ENCODE measurements at places on chromosomes 11 and 22.

GRCh38 chr11:131483877-131484276 lies 113.5 kb downstream of the NTM start:
- no peak for DNase-seq

- no peak for DNase-seq
These were observed 803 bp downstream of the KRTAP5-8 start for GRCh38 chr11:71538666-71538990.

- no peak for DNase-seq
These were observed 171.0 kb upstream of the ARHGAP20 start for GRCh38 chr11:110883256-110883655.

GRCh38 chr11:77580712-77581337 lies 8.9 kb upstream of the AQP11 start:
- DNase-seq, result no peak

- DNase-seq, result no peak
These were observed at the start of gene RASL10A for GRCh38 chr22:29315286-29316140. TSS of gene RASL10A (minus strand) at chr22:29315697. CDS start at chr22:29315246, 451 bp downstream.

- DNase-seq, result no peak
These were observed 300.3 kb downstream of the ST3GAL4 start for GRCh38 chr11:126655807-126656128.

DNA sequence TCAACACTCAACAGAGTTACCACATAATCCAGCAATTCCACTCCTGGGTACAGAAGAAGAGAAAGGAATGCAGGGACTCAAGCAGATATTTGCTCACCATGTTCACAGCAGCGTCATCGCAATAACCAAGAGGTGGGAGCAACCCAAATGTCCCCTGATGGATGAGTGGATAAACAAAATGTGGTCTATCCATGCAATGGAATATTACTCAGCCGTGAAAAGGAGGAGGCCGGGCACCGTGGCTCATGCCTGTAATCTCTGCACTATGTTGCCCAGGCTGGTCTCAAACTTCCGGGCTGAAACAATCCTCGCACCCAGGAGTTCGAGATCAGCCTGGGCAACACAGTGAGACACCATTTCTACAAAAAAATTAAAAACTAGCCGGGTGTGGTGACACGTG lies 131.7 kb downstream of the CTTN start:
- DNase-seq, result no peak

DNA sequence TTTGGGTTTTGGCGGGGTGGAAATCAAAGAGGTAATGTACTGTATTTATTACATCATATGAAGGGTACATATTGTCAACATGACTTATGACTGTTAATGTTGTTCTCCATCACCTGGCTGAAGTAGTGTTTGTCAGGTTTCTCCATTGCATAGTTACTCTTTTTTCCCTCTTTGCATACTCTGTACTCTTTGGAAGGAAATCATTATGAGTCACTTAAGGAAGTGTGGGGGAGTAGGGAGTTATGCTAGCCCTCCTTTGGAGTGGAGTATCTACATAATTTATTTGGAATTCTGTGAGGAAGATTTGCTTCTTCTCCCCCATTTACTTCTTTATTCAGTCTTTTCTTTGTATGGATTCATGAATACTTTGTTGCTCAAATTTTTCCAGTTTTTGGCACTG lies 3.6 kb upstream of the PGR start:
- no peak for DNase-seq

GRCh38 chr11:78161962-78162371 lies 22.5 kb upstream of the ALG8 start:
- no peak for DNase-seq

GRCh38 chr11:66619080-66619554 lies 2.7 kb downstream of the RBM14 start:
- DNase-seq, result no peak

- DNase-seq, result no peak
These were observed 300.6 kb downstream of the DDX10 start for GRCh38 chr11:108965306-108966001.

GRCh38 chr11:19994672-19995071 lies 165.6 kb downstream of the DBX1 start:
- no peak for DNase-seq

DNA sequence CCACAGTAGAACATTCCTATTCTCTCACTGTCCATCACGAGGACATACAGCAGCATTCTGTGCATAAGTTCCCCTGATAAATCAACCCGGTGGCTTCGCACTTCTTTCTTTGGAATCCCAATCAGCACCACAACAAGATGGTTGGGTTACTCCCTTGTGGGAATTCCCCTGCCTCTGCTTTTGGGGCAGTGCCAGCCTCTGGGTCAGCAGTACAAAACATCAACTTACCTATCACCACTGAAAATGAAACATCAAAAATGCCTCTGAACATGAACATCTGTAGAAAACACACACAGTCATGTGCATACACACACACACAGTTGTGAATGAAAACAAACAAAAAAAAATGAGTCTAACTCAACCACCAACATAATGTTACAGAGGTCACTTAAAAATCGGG lies 79.3 kb downstream of the KCNA4 start:
- no peak for DNase-seq

GRCh38 chr11:129314371-129314770 lies 61.3 kb upstream of the BARX2 start:
- no peak for DNase-seq

DNA sequence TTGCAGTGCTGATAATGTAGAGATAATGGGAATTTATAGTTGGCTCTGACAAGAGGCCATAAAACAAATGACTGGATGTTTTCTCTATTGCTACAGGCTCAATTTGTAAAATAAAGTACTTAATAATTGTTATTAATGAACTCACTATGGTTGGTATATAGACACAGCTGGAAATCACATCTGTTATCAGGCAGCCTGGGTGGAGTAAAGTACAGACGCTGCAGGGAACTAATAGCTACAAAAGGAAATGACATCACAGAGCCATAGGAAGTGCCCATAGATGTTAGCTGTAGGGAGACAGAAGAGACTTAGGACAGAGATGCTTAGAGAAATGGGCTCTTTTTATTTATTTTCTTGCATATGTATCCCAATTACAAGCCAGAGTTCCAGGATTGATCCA lies 81.0 kb upstream of the SNX19 start:
- no peak for DNase-seq

Measured in cortex of kidney (tissue), 1 donor.